ENCODE measurements at places on chromosomes 11 and 22.
A peak's percentile ranks its signal among the peaks of the same experiment; 100 is the strongest.

DNA sequence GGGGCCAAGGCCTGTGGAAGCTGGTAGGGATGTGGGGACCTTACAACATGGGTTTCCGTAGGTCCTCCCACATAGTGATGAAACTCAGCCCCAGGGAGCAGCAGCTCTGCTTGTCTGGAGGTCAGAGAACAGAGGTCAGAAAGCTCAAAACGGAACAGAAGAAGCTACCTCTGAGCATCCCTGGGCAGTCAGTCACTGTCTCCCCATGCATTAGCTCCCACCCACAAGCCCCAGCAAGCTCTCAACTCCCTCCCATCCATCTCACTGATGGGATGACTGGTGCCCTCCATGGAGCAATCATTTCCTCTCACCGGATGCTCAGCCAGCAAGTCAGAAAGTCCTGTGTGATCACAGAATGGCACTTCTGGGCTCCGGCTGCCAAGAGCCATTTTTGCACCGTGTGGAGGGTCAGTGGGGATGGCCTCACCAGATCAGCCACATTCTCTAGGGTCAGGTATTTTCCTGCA, 1.9 kb downstream of the TPP1 start:
- no peak for DNase-seq

- DNase-seq, result no peak
Measured at GRCh38 chr11:126892756-126893155, 107.8 kb downstream of the KIRREL3 start.

DNA sequence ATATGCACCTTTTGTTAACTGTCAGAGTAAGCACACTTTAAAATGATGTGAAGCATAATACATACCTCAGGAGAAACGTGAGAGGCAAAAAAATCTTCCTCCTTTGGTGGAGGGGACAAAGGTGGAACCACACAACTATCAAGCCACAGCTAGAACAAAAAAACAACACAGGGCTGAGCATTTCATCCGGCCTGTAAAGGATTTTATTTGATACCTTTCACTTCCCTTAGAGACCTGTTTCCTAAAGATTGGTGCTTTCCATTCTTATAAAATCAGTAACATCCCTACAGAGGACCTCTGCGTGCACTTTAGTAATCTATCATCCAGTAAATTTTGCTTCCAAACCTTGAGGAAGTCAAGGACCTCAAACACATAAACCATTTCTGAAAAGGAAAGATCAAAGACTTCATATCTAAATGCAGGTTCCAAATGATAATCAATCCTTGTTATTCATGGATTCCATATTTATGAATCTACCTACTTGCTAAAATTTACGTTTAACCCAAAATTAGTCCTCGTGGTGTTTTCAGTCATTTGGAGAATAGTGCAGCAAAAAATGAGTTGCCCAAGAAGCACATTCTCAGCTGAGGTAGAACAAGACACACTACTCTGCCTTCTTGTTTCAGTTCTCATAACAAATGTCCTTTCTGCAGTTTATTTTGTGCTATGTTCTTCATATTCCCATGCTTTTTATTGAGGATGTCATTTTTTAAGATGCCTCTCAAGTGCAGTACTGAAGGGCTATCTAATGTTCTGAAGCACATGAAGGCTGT, 22.7 kb downstream of the ARFGAP3 start:
- no peak for DNase-seq

DNA sequence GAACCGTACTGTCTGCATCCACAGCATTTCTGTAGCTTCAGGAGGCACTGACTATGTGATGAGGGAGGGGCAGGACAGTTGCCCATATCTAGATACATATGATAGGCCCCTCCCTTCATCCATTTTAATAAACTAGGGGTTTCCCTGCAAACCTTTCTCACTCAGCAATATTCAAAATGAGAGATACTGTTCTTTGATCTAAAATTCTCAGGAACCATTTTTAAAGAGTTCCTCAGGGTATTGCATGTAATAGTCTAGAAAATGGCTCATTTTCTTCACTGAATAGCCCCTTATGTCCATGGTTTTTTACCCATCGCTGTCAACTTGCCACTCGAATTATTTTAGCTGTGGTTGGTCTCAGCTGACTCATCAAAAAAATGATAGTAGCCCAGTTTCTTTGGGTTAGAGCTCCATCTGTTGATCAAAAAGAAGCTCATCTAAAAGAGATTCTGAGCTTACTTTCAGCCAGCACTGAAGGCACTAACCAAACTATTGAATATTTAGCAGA, 37.0 kb upstream of the DNAJB7 start:
- peak; percentile 35 for DNase-seq

GRCh38 chr11:123308077-123308476, 113.0 kb upstream of the CLMP start:
- no peak for DNase-seq

DNA sequence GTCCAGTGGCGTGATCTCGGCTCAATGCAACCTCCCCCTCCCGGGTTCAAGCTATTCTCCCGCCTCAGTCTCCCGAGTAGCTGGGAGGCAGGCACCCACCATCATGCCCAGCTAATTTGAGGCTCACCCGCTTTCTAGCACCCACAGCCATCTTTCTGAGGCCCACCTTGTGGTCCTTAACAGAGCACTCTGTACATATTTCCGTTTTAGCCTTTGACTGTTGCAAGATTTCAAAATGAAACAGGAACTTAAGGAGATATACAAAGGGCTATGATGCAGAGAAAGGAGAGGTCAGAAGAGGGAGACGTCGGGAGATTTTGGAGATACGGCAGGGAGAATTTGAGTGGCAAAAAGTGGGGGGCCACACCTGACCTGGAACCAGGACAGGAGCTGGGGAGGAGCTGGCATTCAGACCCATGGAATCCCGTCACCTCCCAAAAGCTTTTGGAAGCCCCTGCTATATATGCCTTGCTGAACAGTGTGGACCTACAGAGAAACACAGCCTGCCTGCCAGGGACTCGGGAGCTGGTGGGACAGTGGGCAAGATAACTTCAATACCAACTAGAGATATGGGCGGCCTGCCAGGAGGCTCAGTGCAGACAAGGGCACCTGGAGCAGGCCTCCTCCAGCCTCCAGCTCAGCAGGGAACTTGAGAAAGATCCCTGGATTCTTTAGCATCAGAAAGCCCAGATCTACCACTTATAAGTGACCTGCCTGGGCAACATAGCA, 8.0 kb upstream of the CLCF1 start:
- no peak for DNase-seq

- DNase-seq, result no peak
Measured at GRCh38 chr11:36257351-36257750, 31.9 kb downstream of the COMMD9 start.

DNA sequence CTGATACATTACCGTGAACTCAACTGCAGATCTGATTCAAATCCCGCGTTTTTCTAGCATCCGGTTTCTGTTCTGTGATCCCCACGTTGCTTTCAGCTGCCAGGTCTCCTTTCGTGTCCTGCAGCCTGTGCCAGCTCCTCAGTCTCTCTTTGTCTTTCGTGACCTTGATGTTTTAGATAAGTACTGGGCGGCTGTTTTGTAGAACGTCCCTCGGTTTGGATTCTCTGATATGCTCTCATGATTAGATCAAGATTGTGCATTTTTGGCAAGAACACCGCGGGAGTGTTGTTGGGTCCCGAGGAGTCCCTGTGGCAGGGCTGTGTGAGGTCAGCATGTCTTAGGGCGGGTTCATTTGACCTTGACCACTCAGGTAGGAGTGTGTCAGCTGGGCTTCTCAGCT, 38.6 kb downstream of the KCNQ1 start:
- DNase-seq, result no peak

DNA sequence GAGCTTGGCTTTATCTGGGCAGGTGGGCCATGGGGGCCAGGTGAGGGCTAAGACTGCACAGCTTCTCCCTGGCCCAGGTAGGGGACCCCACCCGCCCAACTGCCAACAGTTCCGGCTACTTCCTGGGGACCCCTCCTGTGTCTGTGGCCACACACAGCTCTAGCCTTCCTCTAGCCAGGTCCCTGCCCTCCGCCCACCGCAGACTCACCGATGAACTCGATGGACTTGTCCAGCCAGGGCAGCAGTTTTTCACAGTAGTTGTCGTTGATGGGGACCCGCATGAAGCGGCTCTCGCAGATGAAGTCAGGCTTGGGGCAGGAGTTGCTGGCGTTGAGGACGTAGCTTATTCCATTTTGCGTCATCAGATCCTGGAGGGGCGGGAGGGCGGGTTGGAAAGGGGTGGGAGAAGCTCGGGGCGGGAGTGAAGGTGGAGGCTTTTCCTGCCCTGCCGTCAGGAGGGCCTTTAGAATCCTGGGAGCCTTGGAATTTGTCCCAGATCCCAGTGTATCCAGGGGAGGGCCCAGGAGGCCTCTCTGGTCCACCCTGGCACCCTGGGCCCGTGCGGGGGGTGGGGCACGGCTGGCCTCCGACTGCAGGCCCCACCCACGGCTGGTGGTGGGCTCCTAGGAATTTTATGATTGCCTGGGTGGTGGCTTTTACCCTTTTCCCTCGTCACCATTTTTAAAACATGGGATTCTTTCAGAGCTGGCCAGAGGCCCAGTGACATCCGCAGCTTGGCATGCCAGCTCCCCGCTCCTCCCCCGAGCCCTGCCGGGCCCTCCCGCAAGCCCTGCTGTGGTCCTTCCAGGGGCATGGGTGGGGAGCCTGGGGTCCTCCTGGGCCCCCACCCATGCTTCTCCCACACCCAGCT, 13.9 kb downstream of the DUSP8 start:
- DNase-seq, result no peak

DNA sequence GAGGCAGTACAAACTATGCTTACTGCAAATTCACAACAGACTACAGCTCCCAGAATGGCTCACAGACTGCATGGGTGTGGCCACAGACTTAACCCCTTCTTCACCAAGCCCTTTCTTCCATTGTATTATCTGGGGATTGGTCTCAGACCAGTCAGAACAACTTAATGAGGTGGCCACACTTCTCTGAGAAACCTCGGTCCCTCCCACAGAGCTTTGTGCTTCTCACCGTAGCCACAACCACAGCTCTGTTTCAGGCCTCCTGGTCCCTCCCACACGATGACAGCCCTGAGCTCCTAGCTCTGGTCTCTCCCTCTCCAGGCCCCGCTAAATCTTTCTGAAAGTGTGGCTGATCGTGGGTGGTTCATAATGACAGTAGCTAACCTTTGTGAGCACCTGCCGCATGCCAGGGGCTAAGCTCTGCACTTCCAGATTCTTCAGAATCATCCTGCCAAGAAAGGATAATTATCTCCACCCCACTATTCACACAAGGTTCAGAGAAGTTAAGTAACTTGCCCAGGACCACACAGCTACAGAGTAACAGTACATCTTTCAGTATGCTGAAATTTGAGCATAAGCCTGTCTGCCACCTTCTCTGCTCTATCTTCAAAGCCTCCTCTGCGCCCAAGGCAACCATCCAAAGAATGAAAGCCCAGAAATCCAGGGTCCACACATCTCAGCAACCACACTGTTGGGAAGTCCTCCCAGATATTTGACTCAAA, 5.4 kb downstream of the PDE2A start:
- DNase-seq, result peak; percentile 88

- no peak for DNase-seq
Measured at GRCh38 chr11:1281326-1281973, 28.0 kb downstream of the TOLLIP start.

- no peak for DNase-seq
Measured at GRCh38 chr11:65055538-65055937, 2.8 kb downstream of the NAALADL1 start.

- DNase-seq, result no peak
Measured at GRCh38 chr22:30556388-30556787, 9.8 kb upstream of the SEC14L6 start.

DNA sequence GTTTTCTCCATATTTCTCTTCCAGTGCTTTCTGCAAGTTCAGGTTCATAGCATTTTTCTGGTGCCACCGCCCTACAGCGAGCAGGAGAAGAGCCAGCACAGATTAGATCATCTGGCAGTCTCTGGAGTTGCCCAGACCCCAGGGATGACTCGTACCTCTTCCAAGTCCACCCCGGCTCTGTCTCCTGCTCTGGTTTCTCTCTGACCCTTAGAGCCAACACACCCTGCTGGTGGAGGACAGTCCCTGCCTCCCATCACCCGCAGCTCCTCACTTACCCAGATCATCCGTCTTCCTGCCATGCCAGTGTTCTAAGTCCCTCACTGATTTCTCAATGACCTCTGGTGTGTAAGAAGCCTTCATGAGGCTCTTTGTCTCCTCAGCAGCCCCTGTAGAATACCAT, 28.0 kb downstream of the TST start:
- DNase-seq, result no peak

GRCh38 chr11:36095716-36096115, 151.9 kb downstream of the LDLRAD3 start:
- no peak for DNase-seq

DNA sequence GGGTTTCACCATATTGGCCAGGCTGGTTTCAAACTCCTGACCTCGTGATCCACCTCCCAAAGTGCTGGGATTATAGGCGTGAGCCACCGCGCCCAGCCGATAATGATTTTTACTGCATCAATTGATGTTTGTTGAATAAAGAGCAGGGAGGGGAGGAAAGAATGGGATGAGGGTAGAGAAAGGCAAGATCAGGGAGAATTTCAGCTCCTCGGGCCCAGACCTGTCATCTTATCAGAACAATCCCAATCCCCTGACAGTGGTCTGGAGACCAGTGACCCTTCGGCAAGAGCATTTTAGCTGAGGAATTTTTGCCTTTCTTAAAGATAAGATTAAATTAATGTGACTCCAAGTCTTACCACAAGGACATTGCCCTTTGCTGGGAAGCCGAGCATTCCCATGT, 15.0 kb upstream of the ANO1 start:
- no peak for DNase-seq

GRCh38 chr11:79308429-79308828, 132.4 kb downstream of the TENM4 start:
- DNase-seq, result no peak

DNA sequence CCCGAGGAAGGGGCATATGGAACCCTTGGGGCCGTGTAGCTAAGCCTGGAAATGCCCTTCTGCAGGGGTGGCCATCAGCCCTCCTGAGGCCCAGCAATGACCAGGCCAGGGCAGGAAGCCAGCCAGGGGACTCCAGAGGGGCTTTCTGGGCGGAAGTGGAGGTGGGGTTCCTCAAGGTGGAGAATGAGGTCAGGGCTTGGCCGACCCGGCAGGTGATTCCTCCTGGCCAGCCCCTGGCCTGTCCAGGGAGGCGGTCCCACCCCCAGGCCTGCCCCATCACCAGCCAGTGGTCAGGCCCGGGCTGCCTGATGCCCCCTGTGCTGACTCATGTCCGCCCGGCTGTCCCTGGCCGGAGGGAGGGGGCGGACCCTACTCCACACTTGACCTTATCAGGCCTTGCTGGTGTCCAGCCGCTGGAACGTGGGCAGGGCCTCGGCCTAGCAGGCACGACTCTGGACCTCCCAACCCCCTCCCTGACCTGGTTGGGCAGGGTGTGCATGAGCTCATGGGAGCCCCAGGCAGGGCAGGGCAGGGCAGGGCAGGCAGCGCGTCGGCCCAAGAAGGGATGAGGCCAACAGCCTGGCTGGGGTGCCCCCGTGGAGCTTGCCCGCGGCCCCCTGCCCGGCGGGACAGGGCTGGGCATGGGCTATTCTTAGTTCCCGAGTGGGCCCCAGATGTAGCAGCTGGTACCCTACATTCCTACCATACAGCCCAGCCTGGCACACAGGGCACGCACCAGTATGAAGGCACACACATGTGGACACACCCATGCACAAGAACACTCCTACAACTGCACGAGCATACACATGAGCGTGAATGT, 35.9 kb downstream of the RPL3 start:
- no peak for DNase-seq

- peak; percentile 48 for DNase-seq
Measured at GRCh38 chr11:128525411-128526243, 61.7 kb downstream of the ETS1 start.
